ENCODE measurements at places on chromosomes 1 and 21. TPM values are rescaled to one million over a fixed set of nuclear protein-coding genes. Genes with fewer than 3 reads are reported as not detected.

DNA sequence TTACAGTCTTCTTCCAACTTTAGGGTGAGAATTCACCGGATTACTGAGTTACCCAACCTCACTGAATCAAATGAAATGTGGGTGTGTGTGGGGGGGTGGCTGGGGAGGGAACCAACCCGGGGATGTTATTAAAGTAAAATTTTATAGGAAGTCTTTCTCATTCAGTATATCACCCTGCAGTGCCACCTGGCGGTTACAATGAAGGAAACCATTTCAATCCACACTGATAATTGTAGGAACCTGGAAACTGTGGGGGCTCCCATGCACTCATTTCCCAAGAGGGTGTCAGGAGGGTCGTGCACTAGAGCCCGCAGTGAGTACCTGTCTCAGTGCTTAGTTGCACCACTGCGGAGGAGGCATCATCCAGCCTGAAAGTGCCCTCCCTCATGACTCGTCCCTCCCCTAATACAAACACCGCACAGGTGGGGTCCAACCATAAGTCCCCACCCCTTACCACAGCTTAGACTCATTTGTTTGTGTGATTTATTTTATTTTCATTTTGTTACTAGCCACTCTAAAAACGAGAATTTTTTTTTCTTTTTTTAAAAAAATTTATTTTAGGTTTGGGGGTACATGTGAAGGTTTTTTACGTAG is 29.1 kb upstream of the IGSF5 start:
- DNase-seq: peak; percentile 34

GRCh38 chr1:100657876-100658715 is 61.4 kb upstream of the VCAM1 start:
- no peak for DNase-seq

GRCh38 chr1:167841530-167841929 is 72.4 kb downstream of the ADCY10 start:
- no peak for DNase-seq

- DNase-seq: no peak
Measured at GRCh38 chr1:211198880-211199279, 60.3 kb upstream of the RCOR3 start.

Gene AMY1B
- total RNA-seq: not detected

Gene TMEM125
- 0.67 TPM for total RNA-seq

DNA sequence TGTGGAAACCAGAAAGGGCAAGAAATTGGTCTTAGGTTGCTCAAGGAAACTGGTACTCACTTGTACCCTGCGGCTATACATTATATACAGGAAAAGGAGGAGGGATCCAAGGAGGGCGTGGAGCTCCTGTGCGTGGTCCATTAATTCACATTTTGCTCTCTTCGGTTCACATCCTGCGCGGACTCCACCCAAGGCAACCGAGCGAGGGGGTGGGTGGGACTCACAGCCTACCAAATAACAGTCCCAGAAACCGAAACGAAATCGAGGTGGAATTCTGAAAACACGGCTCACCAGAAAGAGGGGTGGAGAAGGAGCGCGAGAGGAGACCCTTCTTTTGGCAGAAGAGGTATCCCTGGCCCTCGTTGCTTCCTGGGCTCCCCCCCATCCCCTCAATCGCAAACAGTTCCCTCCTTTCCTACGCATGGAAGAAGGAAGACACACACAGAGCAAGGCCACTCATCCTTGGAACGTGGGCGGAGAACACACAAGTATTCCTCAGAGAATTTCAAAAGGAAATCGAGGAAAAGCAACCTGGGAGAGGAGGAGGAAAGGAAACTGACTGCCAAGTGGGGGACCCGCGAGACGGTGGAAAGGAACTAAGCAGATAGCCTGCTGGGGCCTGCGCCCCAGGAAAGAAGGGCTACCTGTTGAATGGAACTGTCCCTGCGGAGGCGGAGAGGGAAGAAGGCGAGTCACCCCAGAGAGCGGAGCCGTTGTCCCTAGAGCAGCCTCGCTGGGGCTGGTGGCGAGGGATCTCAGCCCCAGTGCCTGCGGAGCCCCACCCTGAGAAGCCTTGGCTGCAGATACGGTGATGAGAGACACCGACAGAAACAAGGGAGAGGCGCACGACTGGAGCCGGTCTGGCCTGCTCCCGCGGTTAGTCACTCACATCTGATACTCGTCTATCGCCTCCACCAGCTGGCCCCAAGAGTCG is 705 bp downstream of the AIDA start:
- peak; percentile 63 for DNase-seq

- DNase-seq: no peak
Measured at GRCh38 chr21:24423546-24423945, 1183.7 kb downstream of the MRPL39 start.

GRCh38 chr21:44783020-44783696 is 18.5 kb downstream of the UBE2G2 start:
- no peak for DNase-seq

GRCh38 chr1:24248859-24249258 is 61.8 kb upstream of the IFNLR1 start:
- no peak for DNase-seq

DNA sequence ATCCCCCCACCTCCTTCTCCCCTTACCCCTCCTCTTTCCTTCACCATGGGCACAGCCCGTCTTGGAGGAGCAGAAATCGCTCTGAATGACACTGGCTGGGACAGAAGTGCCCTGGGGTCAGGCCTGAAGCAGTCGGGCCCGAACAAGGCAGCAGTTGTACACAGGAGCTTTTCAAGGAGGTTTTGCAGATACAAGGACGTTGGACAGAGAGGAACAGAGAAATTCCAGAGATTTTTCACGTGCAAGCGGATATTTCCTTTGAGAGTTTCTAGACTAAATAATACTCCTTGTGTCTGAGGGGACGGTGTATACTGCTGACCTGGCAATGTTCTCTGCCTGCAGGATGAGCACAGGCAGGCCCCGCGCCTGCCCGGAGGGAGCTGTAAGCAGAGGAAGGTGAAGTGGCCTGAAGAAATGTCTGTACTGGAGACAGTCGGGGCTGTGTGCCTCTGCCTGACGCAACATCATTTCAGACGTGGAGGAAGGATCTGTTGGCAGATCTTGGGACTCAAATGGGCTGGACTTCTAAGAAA is 95.3 kb upstream of the SLC25A33 start:
- DNase-seq: no peak

Gene MX1
- total RNA-seq: 13.6 TPM

Gene APCS
- not detected for total RNA-seq

Gene CYP4A22
- not detected for total RNA-seq
